ENCODE measurements at places on chromosomes 12 and 14.

DNA sequence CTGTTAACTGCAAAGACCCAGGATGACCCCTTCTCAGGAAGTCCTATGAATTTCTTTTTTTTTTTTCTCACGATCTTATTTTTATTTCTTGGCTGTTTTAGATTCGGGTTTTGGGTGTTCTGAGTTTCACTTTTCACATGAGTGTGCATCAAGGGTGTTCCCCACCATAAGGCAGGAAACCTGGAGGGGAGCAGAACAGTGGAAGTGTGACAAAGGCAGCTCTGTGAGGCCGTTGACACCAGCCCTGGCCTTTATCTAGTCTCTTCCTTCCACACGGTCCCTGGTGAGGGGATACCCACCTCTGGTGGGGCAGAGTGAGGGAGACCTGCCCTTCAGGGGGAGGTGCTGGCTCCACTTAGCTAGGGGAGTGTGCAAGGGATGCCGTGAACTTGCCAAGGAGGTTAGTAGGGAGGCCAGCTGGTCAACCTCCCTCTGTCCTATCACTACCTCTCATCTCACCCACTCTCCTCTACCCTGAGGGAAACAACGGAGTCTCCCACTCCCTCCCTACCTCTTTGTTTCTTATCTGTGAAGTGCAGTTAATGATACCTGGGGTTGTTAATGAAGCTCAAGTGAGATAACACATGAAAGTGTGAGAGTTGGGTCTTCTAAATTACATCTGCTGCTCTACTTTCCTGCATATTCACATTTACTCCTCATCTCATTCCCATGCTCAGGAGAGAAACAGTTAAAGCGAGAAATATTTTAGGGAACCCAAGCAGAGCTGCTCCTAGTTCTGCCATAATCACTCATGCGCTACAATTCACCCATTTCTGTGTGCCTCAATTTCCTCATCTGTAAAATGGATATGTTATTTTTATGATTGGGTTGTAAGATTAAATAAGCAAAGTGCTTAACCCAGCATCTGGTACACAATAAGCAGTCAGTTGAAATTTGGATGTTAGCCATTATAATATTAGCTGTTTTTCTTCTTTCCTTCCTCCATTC, 4.4 kb upstream of the GALNT6 start:
- no peak for DNase-seq

DNA sequence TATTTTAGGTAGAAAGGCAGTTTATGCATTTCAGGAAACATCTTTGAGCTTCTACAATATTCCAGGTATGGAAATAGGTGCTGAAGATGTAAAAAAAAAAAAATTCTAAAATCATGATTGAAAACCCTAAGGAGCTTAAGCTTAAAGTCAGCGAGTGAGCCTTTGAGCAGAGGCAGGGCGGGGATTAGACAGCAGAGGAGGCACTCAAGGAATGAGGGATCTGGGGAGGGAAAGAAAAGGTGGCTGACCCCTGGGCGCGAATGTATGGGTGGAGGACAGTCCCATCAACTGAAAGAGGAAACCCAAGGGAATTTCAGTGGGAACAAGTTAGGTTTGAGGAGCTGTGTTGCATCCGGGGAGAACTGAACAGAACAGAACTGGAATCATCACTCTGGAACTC, 6.4 kb upstream of the PTMS start:
- no peak for DNase-seq

DNA sequence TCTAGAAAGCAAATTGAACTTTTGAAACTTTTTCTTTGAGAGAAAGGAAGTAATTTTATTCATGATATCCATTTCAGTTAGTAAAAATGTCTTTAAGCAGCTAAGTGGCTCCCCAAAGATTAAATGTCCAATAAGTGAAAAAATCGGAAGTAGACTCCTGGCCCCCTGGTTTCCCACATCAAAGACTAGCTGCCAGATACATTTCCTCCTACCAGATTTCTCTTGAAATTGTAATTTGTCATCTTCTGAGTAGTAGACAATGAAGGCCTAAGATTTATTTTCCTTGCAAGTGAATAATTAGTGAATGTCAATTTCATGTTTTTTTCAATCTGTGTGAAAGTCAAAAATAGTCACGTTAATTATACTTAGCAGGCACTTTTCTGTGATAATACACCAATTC, 321.9 kb downstream of the SYT1 start:
- no peak for DNase-seq

DNA sequence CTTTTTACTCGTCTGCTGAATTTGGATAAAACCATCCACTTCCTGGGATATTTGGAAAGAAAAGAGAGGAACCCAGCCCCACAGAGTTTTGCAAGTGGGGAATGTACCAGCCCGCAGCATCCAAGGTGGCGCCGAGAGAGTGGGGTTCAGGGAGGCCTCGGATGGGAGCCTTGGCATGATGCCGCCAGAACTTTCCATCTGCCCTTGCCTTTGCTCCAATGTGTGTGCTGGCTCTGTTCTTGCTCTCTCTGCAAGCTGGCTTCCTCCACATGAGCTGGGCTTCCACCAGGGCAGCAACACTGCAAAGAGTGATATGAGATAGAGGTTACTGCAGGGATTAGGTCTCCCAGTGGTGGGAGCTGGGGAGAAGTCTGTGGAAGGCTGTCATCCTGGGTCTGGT, 6.6 kb upstream of the SERPINA12 start:
- no peak for DNase-seq

GRCh38 chr12:4197922-4198763, 75.4 kb upstream of the CCND2 start:
- DNase-seq, result no peak

- DNase-seq, result no peak
Measured at GRCh38 chr12:61412201-61412600, 848.0 kb upstream of the USP15 start.

DNA sequence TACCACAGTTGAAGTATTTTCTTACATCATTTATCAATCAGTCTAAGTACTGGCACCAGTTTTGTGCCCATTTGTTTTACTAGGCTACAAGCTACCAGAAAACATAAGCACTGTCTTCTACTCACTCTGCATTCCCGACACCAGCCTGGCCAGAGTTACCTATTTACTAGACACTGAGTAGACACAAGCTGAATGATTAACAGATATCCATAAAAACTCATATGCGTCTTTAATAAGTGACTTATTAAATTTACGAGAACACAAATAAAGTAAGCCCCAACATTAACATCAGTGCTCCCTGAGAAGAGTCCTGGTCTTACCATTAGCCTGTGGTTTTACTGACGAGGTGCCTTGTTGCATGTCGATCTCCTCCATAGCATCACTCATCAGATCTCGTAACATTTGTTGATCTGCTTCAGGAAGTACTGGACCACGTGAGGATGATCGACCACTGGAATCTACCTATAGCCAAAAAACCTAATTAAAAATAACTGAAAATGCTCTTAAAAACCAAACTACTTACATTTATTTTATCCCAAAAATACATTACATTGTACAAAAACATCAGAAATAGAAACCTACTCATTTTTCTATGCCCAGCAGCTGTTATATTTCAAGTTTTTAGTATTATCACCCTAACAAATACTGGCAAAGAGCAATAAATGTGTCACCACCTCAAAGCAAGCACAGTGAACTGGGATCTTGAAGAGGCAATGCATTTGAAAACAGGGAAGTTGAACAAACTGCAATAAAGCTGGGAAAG, 53.3 kb downstream of the BDKRB1 start:
- DNase-seq, result no peak

GRCh38 chr14:51938137-51938536, 51.2 kb upstream of the RTRAF start:
- no peak for DNase-seq

Data from central memory CD4-positive, alpha-beta T cell (primary cell).